ENCODE measurements at places on chromosomes 1 and 21.

GRCh38 chr1:201602413-201603265 lies 63.7 kb downstream of the NAV1 start:
- H3K4me3 ChIP-seq, result no peak overlapping the region
- H3K27me3 ChIP-seq, result no peaks in the 10 kb centered on the region
- H3K27ac ChIP-seq, result no peak overlapping the region

GRCh38 chr1:228905701-228906101 lies 170.4 kb downstream of the RHOU start:
- peaks cover 19% of the 10 kb centered on the region for H3K4me1 ChIP-seq
- no peak overlapping the region for H3K27ac ChIP-seq
- peaks cover 20% of the 10 kb centered on the region for H3K27me3 ChIP-seq
- no peaks in the 10 kb centered on the region for H3K36me3 ChIP-seq
- no peak for DNase-seq
- H3K4me3 ChIP-seq, result no peak overlapping the region

DNA sequence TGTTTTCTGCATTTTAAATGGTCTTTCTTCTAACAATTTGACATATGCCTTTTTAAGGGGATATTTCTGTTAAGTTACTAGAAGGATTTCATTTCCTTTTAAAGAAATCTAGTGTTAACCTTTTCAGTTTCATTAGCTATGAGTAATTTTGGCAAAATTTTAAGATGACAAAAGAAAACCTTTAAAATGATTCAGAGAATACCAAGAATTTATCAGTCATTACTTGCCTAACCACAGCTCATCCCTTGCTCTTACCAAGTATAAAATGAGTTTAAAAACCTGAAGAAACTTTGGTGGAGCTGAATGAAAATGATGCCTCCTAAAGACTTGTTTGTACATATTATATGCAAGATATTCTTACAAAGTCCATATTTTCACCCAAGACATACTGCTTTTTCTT lies 101.7 kb downstream of the NEK7 start:
- H3K27me3 ChIP-seq, result no peaks in the 10 kb centered on the region
- no peak overlapping the region for H3K4me3 ChIP-seq
- H3K27ac ChIP-seq, result no peak overlapping the region
- H3K36me3 ChIP-seq, result no peaks in the 10 kb centered on the region
- no peak for DNase-seq

DNA sequence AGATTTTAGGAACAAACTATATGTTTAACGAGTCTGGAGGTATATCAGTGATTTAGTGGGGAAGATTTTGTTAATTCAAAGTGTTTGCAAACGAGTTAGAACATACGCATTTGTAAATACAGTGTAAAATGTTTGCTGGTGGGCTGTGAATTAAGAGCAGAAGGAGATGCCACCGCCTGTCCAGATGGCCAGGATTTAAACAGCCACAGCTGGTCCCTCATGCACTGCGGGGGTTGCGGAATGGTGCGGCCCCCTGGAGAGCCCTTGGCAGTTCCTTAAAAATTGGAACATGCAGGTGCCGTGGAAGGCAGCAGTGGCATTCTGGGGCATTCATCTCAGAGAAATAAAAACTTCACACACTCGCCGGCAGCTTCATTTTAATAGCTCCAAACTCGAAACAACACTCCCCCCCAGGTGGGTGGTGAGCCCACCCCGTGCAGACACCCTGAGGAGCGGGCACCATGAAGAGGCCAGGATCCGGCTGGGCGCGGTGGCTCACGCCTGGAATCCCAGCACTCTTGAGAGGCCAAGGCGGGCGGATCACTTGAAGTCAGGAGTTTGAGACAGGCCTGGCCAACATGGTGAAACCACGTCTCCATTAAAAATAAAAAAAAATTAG lies 3.5 kb upstream of the C1orf159 start:
- no peak for DNase-seq
- H3K4me1 ChIP-seq, result peaks cover 26% of the 10 kb centered on the region
- no peak overlapping the region for H3K4me3 ChIP-seq
- H3K36me3 ChIP-seq, result no peaks in the 10 kb centered on the region
- peaks cover 47% of the 10 kb centered on the region for H3K27me3 ChIP-seq

- no peak overlapping the region for H3K4me3 ChIP-seq
- H3K36me3 ChIP-seq, result no peaks in the 10 kb centered on the region
- no peak overlapping the region for H3K27ac ChIP-seq
- no peaks in the 10 kb centered on the region for H3K27me3 ChIP-seq
- H3K4me1 ChIP-seq, result peaks cover 24% of the 10 kb centered on the region
Observed at GRCh38 chr1:64004451-64005025, 198.9 kb upstream of the UBE2U start.

- H3K27me3 ChIP-seq, result peaks cover 63% of the 10 kb centered on the region
- H3K4me3 ChIP-seq, result no peak overlapping the region
- H3K36me3 ChIP-seq, result no peaks in the 10 kb centered on the region
- DNase-seq, result no peak
- H3K27ac ChIP-seq, result no peak overlapping the region
Observed at GRCh38 chr1:51960262-51960661, 30.2 kb downstream of the RAB3B start.

- no peaks in the 10 kb centered on the region for H3K27me3 ChIP-seq
- peaks cover 11% of the 10 kb centered on the region for H3K4me1 ChIP-seq
- H3K27ac ChIP-seq, result no peak overlapping the region
- no peaks in the 10 kb centered on the region for H3K36me3 ChIP-seq
Observed at GRCh38 chr1:44012941-44013609, 18.2 kb downstream of the SLC6A9 start.

- H3K4me1 ChIP-seq, result no peaks in the 10 kb centered on the region
- no peaks in the 10 kb centered on the region for H3K36me3 ChIP-seq
Observed at GRCh38 chr1:15132965-15133364, 20.6 kb upstream of the TMEM51 start.

DNA sequence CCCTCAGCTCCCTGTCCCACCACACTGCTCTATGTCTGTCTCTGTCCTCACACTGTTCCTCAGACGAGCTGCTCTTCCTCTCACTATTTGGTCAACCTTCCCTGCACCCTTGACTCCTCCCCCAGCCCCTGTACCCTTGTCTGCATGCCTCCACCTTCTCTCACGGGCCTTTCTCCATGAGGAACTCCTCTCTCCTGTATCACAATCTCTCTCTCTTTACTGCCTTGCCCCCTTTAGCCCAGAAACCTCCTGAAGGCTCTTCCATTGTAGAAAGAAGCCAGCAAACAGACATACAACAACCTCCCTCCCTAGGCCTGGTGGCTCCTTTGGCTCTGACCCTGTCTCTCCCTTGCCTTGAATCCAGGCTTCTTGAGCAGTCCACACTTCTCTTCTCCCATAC lies 251.6 kb upstream of the CSF3R start:
- no peak overlapping the region for H3K4me3 ChIP-seq
- no peaks in the 10 kb centered on the region for H3K4me1 ChIP-seq
- H3K27ac ChIP-seq, result no peak overlapping the region
- DNase-seq, result no peak

DNA sequence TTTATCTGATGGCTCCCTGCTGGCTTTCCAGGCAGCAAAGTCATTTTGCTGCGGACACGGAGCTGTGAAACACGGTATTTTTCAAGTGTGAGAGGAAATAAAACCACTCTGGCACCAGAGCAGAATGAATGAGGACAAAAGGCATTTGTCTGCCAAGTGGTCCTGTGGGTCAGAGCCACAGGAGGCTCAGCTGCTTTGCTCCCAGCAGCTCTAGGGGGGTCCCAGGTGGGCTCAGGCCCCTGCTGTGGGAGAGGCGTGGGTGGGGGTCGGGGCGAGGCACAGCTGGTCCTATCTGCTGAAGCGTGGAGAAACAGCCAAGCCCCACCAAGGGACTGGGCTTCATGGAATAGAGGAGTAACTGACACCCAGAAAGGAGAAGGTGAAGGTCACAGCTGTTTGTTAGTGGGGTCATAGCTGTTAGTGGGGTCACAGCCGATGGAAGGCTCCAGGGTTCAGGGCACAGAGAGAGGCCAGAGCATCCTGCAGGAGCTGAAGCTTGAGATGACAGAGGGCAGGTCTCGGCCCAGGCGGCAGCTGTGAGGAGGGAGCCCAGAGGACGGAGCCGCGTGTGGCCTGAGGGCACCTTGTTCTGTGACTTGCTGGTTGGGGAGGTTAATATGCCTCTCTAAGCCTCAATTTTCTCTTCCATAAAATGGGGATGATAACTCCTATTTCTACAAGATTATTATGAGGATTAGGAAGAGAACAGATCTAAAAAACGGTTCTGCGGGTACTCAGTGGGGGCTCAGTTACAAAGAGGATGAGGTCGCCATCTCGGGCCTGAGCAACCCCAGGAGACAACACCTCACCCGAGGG lies 7.1 kb downstream of the KIF17 start:
- H3K27ac ChIP-seq, result no peak overlapping the region
- H3K36me3 ChIP-seq, result no peaks in the 10 kb centered on the region
- H3K4me3 ChIP-seq, result no peak overlapping the region
- H3K4me1 ChIP-seq, result no peaks in the 10 kb centered on the region
- no peak for DNase-seq

GRCh38 chr1:183580281-183580682 lies 10.0 kb downstream of the NCF2 start:
- no peaks in the 10 kb centered on the region for H3K27me3 ChIP-seq
- no peaks in the 10 kb centered on the region for H3K36me3 ChIP-seq
- H3K4me3 ChIP-seq, result no peak overlapping the region
- peak overlapping the region; percentile 20 for H3K27ac ChIP-seq
- H3K4me1 ChIP-seq, result peaks cover 46% of the 10 kb centered on the region
- DNase-seq, result no peak

- peak overlapping the region; percentile 46 for H3K27ac ChIP-seq
- H3K27me3 ChIP-seq, result no peaks in the 10 kb centered on the region
- H3K36me3 ChIP-seq, result peaks cover 15% of the 10 kb centered on the region
- H3K4me3 ChIP-seq, result no peak overlapping the region
- H3K4me1 ChIP-seq, result peaks cover 61% of the 10 kb centered on the region
Observed at GRCh38 chr1:54249819-54250435, 50.0 kb downstream of the MRPL37 start.

DNA sequence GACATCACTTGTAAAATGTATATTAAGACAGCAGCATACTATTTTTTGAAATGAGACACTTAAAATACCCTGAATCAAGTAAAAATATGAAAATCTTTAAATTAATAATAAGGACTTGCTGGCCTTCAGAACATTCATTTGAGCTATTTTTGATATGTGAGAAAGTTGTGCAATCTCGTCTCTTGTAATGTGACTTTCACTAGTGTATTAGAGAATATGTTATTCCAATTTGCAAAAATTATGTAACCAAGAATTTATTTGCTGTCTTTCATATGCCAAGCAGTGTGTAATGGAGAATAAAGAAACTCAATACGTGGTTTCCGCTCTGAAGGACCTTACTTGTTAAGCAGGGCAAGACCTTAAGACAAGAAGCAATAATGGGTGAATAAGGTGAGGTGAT lies 375.0 kb upstream of the RUNX1 start:
- H3K36me3 ChIP-seq, result no peaks in the 10 kb centered on the region
- H3K4me1 ChIP-seq, result peaks cover 7% of the 10 kb centered on the region
- H3K27ac ChIP-seq, result peak overlapping the region; percentile 45
- H3K4me3 ChIP-seq, result no peak overlapping the region

- no peaks in the 10 kb centered on the region for H3K27me3 ChIP-seq
- DNase-seq, result no peak
- H3K4me3 ChIP-seq, result no peak overlapping the region
- peaks cover 100% of the 10 kb centered on the region for H3K36me3 ChIP-seq
Observed at GRCh38 chr1:156795787-156796186, 20.9 kb downstream of the SH2D2A start.

- no peaks in the 10 kb centered on the region for H3K36me3 ChIP-seq
- no peaks in the 10 kb centered on the region for H3K4me1 ChIP-seq
- no peaks in the 10 kb centered on the region for H3K27me3 ChIP-seq
Observed at GRCh38 chr1:195761104-195761503, 847.1 kb downstream of the KCNT2 start.

DNA sequence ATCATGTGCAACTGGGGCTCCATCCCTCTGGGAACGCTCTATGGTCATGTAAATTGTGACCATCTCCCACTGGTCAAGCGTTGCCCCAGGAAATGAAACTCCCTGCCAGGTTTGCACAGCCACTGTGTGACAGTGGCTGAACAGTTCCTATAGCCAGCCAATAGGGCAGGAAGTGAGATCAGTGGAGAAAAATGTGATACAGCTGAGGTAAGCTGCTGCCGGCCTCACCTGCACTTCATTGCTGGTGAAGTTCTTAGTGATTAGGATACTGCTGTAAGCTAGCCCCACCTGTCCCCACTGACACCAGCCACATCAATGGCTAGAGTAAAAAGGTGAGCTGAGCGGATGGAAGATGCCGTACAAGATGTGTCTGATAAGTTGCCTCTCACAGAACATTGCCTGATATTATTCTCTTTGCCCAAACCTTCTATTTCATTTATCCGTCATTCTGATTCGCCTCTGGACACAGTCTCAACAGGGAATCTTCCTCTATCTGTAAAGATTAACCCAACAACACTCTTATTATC lies 38.4 kb upstream of the CDC42BPA start:
- H3K27me3 ChIP-seq, result no peaks in the 10 kb centered on the region
- DNase-seq, result no peak
- H3K36me3 ChIP-seq, result no peaks in the 10 kb centered on the region
- H3K4me3 ChIP-seq, result no peak overlapping the region
